ENCODE measurements at places on chromosomes 7 and 10. TPM values are rescaled to one million over a fixed set of nuclear protein-coding genes. Genes with fewer than 3 reads are reported as not detected.

DNA sequence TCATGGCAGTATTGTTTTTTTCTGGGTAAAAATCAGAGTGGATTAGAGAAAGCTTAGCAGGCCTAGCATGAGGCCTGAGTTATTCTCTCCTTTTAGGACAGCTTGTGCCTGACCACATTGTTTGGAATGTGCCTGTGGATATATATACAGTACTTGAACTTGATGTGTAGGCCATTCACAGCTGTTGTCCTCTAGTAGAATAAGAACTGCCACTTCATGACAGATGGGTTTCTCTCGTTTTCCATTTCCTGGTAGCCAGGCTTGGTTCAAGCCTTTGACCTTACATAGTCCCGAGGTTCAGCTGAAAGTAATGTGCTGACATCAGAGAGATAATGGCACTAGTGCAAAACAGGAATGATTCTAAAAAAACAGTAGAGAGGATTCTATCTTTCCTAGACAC, 473.9 kb downstream of the AUTS2 start:
- no peak for DNase-seq

GRCh38 chr10:100730725-100731406, 14.5 kb upstream of the PAX2 start:
- DNase-seq, result no peak

DNA sequence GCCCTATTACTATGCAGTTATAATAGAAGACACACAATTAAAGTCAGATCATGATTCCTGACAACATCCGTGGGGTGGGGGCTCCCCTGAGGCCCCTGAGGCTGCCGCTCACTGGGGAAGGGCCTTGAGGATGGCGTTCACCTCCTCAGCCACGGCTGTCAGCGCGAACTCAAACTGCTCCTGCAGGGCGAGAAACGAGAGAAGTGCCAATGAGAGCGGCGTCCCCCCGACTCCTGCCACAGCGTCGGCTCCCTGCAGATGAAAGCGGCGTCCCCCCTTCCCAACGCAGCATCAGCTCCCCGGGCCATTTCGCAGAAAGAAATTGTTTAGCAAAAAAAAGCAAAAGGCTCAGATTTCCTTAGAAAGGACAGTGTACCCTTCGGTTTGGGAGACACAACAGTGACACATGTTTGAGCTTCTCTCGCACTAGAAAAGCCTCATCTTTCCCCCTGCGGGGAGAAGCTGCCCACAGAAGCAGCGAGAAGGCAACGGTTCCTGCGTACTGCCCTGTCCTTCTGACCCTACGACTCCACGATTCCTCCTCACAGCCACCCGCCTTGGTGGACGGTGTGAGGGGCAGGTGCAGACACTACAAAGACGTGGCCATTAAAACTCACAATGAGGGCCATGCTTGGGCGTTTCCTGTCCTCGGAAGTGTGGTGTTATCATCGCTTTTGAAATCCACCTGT, 203.9 kb downstream of the DNAJB6 start:
- DNase-seq, result no peak

GRCh38 chr10:298033-298432, 162.8 kb downstream of the ZMYND11 start:
- DNase-seq, result no peak

GRCh38 chr7:135802697-135803096, 54.1 kb upstream of the FAM180A start:
- no peak for DNase-seq

GRCh38 chr10:113226831-113227445, 276.9 kb downstream of the TCF7L2 start:
- DNase-seq, result no peak

DNA sequence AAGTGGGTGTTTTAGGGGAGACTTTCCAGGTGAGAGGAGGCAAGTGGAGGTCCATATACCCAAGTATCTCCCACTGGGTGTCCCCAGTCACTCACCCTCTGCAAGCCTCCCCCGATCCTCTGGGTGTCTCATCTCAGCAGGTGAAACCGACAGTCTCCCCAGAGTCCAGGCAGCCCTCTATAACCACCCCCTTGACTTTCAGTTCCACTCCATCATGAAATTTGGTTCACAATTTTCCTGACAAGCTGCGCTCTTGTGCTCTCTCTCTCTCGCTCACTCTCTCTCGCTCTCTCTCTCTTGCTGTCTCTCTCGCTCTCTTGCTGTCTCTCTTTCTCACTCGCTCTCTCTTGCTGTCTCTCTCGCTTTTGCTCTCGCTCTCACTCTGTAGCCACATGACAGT, 8.1 kb upstream of the RABGEF1 start:
- DNase-seq, result no peak

DNA sequence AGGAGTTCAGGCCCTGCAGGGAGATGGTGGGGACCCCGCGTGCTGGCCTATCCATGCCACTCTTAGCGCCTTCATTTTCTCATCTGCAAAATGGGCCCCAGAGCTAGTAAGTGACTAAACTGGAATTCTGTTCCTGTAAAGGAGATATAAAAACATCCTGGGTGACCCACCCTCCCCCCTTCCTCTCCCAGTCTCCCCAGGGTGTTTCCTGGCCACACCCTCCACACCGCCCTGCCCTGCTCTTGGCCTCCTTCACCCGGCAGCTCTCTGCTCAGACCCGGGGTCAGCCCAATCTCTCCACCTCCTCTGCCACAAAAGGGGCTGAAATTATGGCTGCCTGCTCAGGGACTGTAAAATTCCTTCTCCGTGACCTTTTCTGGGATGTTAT, 70.7 kb downstream of the C10orf105 start:
- DNase-seq, result no peak

DNA sequence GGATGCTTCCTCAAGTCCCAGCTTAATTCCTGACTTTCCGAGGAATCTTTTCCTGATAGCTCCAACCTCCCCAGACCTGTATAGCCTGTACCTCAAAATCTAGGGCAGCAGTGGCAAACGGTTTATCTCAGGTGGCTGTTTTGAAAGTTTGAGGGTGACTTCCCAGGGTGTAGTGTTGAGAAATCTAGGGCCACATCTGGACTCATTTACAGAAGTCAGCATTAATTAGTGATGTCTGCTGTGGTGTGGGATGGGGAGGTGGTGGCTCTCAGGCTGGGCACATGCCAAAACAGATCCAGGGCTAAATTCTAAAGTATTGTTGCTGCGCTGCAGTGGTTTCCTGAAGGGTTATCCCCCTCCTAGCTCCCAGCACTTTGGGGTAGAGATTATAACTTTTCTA, 38.0 kb downstream of the UNC5B start:
- no peak for DNase-seq

DNA sequence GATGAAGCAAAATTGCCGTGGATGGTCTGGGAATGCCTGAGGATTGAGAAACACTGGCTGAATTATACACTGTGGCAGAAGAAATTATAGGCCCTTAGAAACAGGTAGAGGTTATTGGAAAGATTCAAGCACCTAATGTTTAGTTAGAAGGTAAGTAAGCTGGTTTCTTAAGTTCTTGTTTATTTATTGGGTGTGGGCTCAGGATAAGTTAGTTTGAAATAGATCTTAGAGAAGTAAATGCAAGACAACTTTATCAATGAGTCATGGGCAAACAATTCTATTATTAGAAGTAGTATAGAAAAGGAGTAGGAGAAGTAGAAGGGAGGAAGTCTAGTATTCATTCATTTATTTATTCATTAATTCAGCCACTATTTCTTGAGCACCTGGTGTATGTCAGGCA, 96.5 kb downstream of the KAT6B start:
- no peak for DNase-seq

DNA sequence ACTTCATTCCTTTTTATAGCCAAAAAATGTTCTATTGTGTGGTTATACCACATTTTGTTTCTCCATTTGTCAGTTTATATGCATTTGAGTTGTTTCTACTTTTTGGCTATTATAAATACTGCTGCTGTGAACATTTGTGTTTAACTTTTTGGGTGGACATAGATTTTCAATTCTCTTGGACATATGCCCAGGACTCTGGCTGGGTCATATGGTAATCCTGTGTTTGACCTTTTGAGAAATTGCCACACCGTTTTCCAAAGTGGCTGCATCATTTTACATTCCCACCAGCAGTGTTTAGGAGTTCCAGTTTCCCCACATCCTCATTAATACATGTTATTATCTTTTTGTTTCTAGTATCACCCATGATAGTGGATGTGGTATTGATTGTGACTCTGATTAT, 39.4 kb downstream of the CSGALNACT2 start:
- no peak for DNase-seq

SUGCT gene
- polyA plus RNA-seq, result 12.5 TPM

PLPP4 gene
- 0.10 TPM for polyA plus RNA-seq

PPP1R17 gene
- not detected for polyA plus RNA-seq

OR2AE1 gene
- not detected for polyA plus RNA-seq
